Stimulated activated naive CD8-positive, alpha-beta T cell treated with anti-CD3 and anti-CD28 coated beads, Interleukin-15, amount 100 ng/mL, for 72 hours (primary cell): ENCODE measurements at places on chromosomes 2 and 18.

DNA sequence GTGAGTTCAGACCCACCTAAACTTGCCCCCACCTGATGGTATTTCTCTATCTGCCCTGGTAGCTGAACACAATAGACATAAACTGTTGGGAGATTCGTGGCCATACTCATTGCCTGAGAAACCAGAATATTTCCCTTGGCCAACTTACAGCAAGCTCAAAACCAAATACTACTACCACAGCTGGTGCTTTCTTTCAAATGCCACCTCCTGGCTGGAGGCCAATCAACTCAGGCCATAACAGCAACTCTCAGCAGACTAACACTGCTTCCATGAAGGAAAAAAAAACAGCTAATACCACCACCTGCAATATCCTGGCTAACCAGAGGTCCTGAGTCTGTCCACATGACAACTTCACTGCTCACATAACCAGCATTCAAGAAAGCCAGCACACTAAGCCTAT is 373.1 kb downstream of the CMPK2 start:
- DNase-seq = no peak

GRCh38 chr18:63143330-63143771 is 176.2 kb downstream of the BCL2 start:
- DNase-seq = no peak

GRCh38 chr18:59697236-59697932 is at the start of gene CCBE1:
TSS of gene CCBE1 (minus strand) at chr18:59697423.
- DNase-seq = peak; percentile 50

DNA sequence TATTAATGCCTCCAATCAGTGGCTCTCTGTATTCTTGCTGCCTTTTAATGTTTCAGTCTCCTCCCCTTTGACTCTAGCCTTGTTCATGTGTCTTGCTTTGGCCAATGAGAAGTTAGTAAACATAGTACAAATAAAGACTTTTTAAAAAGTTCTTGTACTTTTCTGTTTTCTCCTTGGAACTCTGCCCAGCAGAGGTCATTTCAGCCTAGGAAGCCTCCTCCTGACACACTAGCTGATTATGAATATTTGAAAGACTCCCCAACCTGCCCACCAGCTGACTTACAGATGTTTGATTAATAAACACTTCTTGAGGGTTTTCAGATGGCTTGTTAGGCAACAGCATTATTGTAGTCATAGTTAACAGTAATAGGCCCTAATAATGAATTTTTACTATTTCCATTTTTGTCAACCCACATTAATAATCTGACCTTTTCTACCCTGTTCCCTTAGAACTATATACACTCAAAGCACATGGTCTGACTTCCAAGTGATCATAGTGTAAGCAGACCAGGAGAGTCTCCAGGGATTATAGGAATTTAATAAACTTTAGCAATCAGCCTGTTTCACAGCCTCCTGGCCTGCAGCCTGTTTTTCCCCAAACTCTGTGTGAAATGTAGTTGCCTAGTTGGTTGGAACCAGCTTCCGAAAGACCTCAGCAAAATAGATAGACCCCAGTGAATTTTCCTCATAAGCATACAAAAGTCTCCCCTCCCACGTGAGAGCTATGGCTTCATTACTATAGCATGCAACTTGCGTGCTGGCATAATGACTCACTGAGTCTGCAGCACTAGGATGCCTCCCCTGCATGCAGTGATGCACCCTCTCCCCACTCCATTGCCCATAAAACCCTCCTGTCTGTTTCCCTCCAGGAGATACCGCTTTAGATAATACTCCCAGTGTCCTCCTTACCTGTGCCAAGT is 670.7 kb upstream of the ZNF804A start:
- no peak for DNase-seq

GRCh38 chr18:7567474-7568425 is 634 bp downstream of the PTPRM start:
- DNase-seq = peak; percentile 5

DNA sequence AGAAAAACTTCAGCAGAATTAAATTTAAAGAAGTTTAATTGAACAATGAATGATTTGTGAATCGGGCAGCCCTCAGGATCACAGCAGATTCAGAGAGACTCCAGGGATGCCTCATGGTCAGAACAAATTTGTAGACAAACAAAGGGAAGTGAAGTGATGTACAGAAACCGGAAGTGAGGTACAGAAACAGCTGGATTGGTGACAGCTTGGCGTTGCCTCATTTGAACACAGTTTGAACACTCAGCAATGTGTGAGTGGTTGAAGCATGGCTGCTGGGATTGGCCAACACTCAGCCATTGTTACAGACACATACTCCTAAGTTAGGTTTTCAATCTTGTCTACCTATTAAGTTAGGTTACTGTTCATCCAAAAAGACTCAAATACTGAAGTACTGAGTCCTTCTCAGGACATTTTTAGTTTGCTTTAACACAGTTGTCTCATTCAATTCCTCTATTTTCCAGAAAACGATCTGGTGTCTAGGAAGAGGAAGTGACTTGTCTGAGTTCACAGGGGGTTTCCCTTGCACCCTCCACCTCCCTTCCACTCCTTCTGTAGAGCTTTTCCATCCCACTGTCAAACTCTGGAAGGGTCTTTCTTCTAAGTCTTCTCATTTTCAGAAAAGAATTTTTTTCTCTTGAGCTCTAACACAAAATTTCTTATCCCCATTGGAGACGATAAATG is 137.9 kb downstream of the SLC4A3 start:
- no peak for DNase-seq

DNA sequence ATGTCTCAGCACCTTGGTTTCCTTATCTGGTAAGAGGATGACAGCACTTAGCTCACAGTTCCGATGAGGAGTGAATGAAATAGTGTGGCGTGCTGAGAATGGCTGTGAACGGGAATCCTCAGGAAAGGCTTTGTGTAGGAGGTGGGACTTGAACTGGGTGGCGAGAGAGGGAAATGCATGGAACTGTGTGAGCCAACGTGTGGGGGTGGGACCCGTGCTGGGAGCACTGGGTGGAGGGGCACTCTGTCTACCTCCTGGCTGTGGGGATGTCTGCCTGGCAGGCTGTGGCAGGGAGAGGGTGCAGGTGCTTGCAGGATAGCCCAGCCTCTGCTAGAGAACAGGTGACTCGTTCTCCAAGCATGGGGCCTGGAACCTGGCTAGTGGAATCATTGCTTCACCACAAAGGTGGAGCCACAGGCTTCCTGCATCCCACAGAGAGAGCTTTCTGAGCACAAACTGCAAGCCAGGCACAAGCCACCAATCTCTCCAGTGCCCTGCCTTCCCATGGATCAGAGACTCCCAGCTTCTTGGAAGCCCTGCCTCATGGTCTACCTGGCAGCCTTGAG is 145.2 kb downstream of the CELF4 start:
- DNase-seq = no peak

GRCh38 chr18:49378458-49378857 is 82.0 kb downstream of the DYM start:
- no peak for DNase-seq

- DNase-seq = no peak
Measured at GRCh38 chr2:217837530-217837929, 165.3 kb downstream of the TNS1 start.

DNA sequence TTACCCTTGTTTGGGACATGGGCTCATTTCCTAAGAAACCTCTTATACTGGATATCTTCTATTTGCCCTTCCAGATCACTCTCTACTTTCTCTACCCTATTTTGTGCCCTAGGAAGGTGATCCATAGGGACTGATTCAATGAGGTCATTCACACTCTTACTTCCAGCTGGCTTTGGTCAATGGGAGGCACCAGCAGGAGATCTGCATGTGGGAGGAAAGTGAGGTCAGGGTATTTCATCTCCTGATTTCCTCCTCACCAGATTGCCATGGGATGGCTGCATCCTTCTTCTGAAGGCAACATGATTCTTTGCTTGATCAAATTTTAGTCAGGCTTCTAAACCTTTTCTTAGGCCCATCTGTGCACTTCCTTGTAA is 15.2 kb downstream of the M1AP start:
- no peak for DNase-seq

GRCh38 chr2:134932864-134933526 is 14.4 kb downstream of the CCNT2 start:
- DNase-seq = no peak

- DNase-seq = no peak
Measured at GRCh38 chr2:12754643-12755042, 37.9 kb downstream of the TRIB2 start.

GRCh38 chr18:57533868-57534510 is 52.5 kb downstream of the FECH start:
- DNase-seq = no peak

GRCh38 chr18:58781627-58782194 is 83.0 kb upstream of the ZNF532 start:
- DNase-seq = peak; percentile 63

GRCh38 chr2:68238955-68239822 is 13.1 kb downstream of the PPP3R1 start:
- no peak for DNase-seq

GRCh38 chr2:70425682-70426301 is 123.9 kb upstream of the FAM136A start:
- no peak for DNase-seq

GRCh38 chr2:168371273-168372019 is 84.6 kb upstream of the CERS6 start:
- DNase-seq = no peak

- no peak for DNase-seq
Measured at GRCh38 chr2:188966079-188966571, 8.0 kb upstream of the COL3A1 start.

DNA sequence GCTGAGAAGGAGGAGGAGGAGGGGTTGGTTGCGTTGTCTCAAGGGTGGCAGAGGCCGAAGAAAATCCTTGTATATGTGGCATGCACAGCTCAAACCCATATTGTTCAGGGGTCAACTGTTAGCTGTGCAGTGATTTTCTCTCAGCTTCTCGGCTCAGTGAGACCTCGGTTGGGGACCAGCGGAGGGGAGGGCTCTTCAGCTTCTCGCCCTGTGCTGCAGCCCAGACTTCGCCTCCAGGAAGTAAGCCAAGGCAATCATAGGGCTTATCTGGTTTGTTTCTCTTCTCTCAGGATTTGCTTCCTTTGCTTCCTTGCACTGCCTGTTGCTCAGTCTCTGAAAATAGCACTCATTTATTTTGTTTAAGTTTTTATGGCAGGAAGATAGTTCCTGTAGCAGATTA is 85.5 kb downstream of the SOWAHC start:
- no peak for DNase-seq

DNA sequence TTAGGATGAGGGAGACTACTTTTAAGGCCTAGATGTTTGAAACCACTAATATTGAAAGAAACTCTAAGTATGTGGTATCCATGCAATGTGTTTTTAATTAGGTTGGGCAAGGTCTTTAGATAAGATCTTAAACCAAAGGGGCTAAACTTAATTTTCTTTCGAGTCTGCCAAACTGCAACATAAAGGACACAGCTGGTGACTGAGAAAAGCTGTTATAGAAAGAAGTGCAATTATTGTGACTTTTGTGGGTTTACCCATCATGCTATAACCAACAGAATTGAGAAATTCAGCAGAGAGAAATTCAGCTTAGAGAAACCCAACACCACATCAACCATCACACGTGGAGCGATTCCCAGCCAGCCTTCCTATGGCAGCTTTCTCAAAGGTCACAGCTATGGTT is 119.5 kb upstream of the LMAN1 start:
- no peak for DNase-seq

DNA sequence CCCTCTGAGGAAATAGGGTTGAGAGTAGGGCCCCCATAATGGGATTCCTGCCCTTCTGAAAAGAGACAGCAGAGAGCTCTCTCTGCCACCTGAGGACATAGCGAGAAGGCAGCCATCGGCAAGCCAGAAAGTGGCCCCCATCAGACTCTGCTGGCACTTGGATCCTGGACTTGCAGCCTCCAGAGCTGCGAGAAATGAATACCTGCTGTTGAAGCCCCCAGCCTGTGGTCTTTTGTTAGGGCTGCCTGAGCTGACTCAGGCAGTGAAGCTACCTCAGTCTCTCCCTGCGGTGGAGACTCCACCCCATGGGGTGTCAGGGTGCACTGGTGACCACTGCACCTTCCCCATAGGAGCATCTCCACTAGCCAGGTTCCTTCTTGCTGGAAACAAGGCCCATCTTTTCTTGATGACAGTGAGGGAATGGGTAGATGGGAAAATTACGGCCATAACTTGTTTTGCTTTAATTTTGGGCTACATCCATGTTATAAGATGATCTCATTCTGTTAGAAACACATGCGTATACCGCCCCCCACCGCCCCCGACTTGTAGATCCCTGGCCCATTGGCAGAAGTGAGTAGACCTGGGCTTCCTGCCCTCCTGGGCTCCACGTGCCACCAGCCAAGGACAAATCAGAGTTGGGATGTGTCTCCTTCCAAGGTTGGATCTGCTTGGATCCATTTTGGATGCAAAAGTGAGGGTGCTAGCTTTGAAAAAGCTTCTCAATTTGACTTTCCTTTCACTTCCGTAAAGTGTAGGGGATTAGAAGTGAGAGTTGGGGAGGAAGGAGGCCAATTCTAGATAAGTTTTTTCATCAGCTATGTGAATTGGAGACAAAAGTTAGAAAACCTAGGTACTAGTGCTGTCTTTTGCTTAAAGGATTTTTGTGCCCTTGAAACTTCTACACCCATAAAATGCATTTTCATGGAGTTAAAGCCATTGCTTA is 42.9 kb downstream of the NCK2 start:
- DNase-seq = no peak

DNA sequence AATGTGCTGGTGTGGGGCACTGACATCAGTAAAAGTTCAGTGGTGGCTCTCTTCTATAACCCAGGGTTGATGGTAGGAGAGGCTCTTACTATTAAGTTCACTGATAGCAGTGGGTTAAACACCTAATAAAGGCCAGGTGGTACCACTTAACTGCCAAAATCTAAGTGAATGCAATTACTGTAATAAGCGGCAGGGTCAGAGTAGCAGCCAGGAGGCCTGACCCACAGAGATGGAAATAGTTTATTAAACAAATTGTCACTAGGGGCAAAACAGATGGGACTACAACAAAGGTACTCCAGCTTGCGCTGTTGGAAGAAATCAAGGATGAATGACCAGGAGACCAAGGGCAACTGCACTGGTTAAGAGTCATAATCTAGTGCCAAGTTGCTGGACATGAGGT is 26.6 kb downstream of the ZSWIM2 start:
- DNase-seq = no peak

DNA sequence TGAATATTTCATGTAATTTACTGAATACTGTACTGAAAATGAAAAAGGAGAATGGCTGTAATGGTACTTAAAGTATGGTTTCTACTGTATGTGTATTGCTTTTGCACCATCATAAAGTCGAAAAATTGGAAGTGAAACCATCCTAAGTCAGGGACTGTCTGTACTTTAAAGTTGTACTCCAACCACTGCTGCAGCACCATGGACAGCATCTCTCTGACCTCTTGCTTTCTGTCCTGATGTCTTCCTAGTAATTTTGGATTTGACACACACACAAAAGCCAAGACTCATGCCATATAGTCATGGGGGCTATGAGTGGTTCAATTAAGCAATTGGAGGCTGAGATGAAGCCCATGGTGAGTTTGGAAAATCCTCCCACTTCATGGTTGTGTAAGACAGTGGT is 256.3 kb upstream of the PKDCC start:
- DNase-seq = no peak

- DNase-seq = peak; percentile 49
Measured at GRCh38 chr18:79912409-79912991, 39.0 kb downstream of the SLC66A2 start.

DNA sequence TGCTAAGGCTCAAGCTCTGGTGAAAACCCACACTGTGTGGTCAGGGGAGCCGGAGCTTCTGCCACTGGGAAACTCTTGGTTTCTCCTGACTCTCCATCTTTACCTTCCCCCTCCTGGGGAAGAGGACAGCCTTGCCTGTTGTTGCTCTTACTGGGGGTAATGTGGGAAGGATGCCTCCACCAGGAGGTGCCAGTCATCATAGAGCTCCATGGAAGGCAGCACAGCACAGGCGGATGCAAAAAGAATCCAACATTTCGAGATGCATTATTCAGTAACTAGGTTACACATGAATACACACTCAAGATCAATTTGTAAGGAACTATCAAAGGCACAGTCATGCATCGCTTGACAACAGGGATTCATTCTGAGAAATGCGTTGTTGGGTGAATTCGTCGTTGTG is 322.6 kb downstream of the AFF3 start:
- no peak for DNase-seq
